ENCODE measurements at places on chromosomes 3 and 15.

DNA sequence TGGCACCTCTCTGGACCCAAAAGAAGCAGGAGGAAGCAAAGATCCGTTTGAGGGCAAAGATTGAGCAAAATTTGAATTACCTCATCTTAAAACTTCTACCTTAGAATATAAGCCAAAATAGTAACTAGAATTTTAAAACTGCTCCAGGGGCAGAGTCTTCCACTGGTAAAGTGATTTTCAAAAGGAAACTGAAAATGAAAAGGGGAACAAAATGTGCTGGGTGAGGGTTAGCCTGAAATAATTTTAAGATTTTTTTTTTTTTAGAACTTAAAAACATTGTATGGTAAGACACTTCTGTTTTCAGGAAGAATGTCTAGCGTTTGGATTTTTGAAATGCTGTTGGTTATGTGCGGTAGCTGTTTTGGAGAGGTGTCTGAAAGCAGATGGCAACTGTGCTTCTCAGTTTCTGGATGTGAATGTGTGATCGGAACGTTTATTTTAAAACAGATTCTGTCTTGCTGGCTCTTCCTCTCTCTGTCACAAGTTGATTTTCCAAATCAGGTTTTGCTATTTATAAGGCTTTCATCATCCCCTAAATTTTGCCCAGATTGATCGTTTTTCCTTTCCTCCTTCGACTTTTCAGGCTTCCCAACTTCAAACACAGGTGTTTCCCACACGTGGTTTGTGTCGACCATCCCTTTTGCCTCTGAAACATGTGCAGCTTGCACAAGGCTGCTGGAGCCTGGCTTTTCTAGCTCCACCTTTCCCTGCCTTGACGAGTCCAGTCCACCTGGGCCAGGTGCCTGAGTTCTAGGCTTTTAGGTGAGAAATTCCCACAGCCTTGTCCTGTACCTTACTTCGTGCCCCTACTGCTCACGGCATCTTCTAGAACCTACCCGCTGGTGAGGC is 3.3 kb downstream of the LRRK1 start:
- no peak for DNase-seq

DNA sequence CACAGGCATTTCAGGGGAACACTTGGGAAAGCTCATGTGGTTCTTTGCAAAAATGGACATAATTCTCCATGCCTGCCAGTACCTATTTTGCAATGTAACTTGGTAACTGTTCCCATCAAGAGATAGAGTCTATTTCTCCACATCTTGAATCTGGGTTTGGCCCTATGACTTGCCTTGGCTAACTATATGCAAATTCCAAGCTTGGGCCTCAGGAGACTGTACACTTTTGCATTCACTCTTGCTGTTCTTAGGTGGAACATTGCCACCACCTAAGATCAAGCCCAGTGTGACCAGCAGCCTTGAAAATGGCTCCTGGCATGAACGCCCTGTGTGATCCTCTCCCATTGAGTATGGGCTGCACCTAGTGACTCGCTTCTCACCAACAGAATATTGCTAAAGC is 19.8 kb upstream of the SMAD6 start:
- DNase-seq, result no peak

GRCh38 chr3:110813541-110813940 is 258.1 kb upstream of the NECTIN3 start:
- no peak for DNase-seq

DNA sequence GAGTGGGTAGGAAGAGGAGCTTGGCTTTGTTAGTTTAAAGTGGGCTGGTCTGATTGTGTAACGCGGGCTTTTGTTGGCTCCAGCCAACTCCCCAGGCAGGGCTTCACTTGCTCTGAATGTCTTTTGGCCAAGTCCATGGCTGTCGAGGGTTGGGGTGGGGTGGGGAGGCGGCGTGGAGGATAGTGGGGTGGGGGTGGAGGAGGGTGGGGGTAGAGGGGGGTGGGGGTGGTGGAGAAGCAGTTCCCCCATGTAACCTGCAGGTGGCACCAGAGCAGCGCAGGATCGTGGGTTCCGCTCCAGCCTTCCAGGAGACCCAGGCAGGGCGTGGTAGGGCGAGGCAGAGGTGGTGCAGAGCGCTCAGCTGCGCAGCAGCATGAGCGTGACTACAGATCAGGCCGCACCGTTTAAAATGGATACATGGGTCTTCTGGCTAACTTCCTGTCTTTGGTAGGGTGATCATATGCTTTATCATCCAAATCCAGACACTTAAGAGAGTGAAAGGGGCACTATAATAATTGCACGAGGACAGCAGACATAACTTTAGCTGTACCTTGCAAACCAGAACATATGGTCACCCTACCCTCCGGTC is 28.3 kb downstream of the GOLGA6A start:
- DNase-seq, result peak; percentile 69

- DNase-seq, result no peak
Observed at GRCh38 chr15:90325726-90326125, 26.4 kb upstream of the ZNF774 start.

DNA sequence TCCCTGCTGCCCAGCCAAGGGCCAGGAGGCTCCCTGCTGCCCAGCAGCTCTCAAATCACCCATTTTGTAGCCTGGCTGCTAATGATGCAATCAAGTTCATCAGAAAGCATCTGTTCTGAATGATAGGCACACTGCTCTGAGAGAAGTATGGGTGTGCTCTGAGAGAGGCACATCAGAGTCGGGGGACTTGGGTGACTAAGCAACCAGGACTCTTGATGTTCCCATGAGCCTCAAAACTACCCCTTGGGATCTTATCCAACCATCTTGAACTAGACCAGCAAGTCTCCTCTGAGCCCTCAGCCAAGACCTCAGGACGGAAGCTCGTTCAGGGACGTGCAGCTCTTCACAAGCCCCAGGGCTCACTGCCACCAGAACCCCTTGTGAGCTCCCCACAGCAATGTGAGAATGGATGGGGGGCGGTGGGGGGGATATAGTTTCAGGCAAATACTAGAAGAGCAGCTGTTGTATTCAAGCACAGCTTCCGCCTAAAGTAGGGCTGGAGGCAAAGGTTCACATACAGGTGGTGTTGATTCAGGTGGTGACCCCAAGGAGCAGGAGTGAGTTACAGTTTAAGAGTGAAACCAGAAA is 52.2 kb upstream of the HES1 start:
- no peak for DNase-seq

DNA sequence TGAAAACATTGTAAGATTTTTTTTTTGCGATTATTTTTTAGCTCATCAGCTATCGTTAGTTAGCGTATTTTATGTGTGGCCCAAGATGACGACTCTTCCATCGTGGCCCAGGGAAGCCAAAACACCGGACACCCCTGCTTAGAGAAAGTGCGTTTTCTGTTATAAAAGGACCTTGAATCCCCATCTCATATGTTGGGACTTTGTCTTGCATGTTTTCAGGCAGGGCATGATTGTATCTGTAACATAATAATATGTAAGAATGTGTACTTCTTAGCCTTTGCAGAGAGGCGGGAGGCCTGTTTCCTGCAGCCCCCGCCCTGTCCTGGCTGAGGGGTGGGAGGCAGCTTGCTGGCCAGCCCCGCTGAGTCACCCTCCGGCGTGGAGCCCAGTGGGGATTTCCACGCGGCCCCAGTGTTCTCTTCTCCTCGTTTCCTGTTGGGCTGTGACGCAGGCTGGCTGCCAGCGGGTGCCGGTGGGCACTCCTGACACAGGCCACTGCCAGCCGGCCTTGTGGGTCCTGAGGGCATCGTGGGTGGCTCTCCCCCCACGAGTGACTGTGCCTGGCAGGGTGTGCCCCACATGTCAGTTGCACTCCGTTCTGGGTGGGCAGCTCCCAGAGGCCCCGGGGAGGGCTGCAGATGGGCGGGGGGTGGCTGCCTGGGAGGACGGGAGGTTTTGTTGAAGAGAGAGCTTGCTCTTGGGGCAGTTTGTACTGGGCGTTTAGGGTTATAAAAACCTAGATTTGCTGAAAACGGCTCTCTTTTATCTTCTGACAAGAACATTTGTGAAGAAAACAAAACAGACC is 55.6 kb downstream of the SMAD3 start:
- no peak for DNase-seq

DNA sequence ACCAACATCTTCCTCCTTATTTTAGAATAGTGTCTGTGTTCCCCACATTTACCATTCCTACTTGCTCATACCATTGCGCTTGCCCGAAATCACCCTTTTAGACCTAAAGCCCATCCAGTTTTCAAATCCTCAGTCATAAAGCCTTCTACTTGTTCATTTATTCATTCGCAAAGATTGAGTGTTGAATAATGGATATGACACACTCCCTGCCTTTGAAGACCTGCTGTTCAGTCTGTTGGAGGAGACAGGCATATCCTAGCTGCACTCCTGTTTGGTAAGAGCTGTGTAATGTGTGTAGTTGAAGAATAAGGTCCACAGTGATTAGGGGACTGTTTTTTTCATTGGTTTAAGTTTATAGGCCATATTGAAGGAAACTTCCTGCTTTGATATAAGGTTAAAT is 1.7 kb downstream of the CNOT10 start:
- no peak for DNase-seq

DNA sequence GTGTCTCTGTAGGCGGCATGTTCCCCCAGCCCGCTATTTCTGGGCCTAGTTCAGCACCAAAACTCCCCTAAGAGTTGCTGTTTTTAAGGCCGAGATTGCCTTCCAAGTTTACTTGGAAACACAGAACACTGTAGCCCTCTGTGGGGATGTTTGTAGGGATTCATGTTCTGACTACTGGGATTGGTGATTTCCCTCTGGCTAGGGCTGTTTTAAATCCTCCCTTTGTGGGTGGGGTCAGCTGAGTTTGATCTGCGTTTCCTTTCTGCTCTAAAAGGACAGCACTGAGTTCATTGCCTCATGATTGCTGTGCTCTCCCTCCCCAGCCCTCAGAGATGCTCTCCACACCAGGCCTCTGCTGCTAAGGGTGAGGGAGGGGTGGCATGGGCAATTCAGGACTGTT is 640.6 kb upstream of the DPPA4 start:
- no peak for DNase-seq

- no peak for DNase-seq
Observed at GRCh38 chr3:9778143-9779074, 8.7 kb upstream of the CAMK1 start.

DNA sequence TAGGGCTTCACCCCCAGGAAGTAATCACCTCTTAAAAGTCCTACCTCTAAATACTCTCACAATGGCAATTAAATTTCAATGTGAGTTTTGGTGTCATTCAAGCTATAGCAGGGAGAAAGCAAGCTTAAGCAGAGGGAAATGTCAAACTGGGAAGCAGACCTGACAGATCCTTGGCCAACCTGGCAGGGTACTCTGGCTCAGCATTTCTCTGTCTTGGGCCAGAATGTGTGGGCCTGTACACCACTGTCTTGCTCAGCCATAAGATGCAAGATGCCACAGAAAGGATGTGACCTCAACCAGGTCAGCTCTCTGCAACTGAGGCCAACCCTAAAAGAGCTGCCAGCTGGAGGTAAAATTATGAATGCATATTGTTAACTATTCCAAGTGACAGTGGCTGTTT is 130.6 kb upstream of the CMC1 start:
- DNase-seq, result no peak

DNA sequence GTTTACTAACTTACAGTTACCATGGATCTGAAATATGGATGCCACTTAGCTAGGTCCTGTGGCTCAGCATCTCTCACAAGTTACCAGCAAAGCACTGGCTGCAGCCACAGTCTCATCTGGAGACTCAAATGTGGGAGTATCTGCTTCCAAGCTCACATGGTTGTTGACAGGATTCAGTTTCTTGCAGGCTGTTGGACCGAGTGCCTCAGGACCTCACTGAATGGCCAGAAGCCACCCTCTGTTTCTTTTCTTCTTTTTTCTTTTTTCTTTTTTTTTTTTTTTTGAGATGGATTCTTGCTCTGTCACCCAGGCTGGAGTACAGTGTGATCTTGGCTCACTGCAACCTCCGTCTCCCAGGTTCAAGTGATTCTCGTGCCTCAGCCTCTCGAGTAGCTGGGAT is 20.1 kb upstream of the AMOTL2 start:
- no peak for DNase-seq

DNA sequence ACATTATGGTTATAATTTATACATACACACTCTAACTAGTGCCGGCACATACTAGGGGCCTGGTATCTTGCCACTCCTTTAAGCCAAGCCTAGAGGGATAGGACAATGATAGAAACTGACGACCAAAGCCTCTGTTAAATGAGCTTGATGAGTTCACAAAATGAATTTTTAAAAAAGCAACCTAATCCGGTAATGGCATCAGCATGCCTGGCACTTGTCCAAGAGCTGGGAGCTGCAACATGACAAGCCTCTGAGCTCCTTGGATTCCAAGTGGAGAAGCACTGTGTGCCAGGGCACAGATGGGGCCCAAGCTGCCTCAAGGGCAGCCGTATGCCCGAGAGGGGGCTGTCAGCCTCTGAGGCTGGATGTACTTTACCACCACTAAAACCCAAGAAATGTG is 9.7 kb downstream of the ETV5 start:
- peak; percentile 93 for DNase-seq

DNA sequence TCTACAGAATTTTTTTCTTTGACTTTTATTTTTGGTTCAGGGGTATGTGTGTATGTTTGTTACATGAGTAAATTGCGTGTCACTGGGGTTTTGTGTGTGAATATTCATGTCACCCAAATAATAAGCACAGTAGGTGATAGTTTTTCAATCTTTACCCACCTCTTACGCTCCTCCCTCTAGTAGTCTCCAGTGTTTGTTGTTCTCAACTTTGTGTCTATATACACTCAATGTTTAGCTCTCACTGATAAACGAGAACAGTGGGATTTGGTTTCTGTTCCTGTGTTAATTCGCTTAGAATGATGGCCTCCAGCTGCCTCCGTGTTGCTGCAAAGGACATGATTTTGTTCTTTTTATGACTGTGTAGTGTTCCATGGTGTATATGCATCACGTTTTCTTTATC is 54.4 kb downstream of the MEF2A start:
- DNase-seq, result no peak

DNA sequence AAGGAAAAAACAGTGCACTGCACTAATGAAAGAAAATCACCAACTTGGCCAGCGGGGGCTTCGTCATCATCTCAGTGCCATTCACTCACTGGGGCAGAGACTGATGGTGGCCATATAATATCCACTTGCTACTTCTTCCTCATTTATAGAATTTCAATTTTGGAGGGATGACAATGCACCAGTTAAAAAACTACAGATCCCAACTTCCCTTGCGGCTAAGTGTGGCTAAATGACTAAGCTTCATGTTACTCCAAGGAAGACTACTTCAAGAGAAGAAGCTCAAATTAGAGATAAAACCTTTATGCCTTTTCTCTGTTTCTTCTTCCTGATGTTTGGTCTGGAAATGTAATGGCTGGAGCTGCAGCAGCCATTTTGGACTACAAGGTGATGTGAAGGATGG is 38.8 kb downstream of the NGLY1 start:
- DNase-seq, result no peak

DNA sequence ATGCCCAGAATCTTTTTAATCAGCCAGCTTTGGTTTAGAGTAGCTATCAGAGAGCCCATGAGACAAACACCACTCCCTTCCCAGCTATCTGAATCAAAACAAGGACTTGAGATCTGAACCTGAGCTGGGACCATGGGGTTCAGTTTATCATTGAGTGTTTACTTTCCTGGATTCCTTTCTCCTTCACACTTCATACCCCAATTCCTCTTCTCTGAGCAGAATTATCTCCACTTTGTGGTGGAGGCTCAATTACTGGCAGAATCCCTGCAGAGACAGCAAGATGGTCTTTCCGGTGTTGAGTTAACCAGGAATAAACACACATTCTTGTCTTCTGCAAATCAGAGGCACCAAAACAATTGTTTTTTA is 102.4 kb downstream of the RPL22L1 start:
- DNase-seq, result no peak

- no peak for DNase-seq
Observed at GRCh38 chr3:78919021-78919755, 848.6 kb downstream of the ROBO1 start.

- peak; percentile 41 for DNase-seq
Observed at GRCh38 chr15:47959617-47960413, 161.0 kb upstream of the SLC24A5 start.

- DNase-seq, result peak; percentile 87
Observed at GRCh38 chr3:57746156-57747010, 9.7 kb upstream of the SLMAP start.

GRCh38 chr15:91911844-91912243 is 58.3 kb downstream of the SLCO3A1 start:
- no peak for DNase-seq

Measured in NCI-H2171 treated with DMSO at 0.1 percent for 48 hours (cell line).